ENCODE measurements at places on chromosomes 5 and 9. TPM values are rescaled to one million over a fixed set of nuclear protein-coding genes. Genes with fewer than 3 reads are reported as not detected.

DNA sequence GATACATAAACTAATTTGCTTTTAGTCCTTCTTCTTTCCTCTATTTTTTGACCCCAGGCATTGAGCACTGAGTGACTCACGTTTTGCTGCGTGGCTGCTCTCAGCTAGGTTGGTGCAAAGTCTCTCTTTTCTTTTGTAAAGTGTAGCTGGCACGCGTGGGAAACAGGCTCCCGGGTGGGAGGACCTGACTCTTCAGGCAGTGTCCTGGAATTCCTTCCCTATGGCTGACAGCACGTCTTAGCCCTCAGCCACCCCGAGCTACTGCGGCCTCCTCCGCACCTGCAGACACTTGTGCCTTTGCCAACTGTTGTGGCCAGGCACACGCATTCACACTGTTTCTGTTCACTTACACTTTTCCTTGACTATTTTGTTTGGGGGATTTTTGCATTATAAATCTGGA lies 877 bp upstream of the SCGB3A1 start:
- H3K4me1 ChIP-seq: peaks cover 4% of the 10 kb centered on the region
- no peak overlapping the region for H3K4me3 ChIP-seq
- DNase-seq: no peak
- H3K36me3 ChIP-seq: no peaks in the 10 kb centered on the region
- no peaks in the 10 kb centered on the region for H3K27me3 ChIP-seq
- no peak overlapping the region for H3K27ac ChIP-seq

GRCh38 chr5:119083679-119084078 lies 12.8 kb downstream of the DMXL1 start:
- peaks cover 14% of the 10 kb centered on the region for H3K4me1 ChIP-seq
- H3K36me3 ChIP-seq: no peaks in the 10 kb centered on the region
- no peak overlapping the region for H3K27ac ChIP-seq
- H3K27me3 ChIP-seq: no peaks in the 10 kb centered on the region

GRCh38 chr9:18478501-18479361 lies 4.8 kb downstream of the ADAMTSL1 start:
- no peaks in the 10 kb centered on the region for H3K36me3 ChIP-seq
- no peak overlapping the region for H3K4me3 ChIP-seq
- DNase-seq: no peak
- no peaks in the 10 kb centered on the region for H3K4me1 ChIP-seq

GRCh38 chr9:16314476-16314875 lies 556.0 kb downstream of the BNC2 start:
- H3K27ac ChIP-seq: no peak overlapping the region
- DNase-seq: no peak
- H3K27me3 ChIP-seq: no peaks in the 10 kb centered on the region
- H3K36me3 ChIP-seq: no peaks in the 10 kb centered on the region
- no peak overlapping the region for H3K4me3 ChIP-seq

GLT6D1 gene
- total RNA-seq: not detected

TXNDC15 gene
- 47.3 TPM for total RNA-seq

IL12B gene
- not detected for total RNA-seq

CDO1 gene
- total RNA-seq: not detected

SPINK13 gene
- total RNA-seq: not detected
